ENCODE measurements at places on chromosomes 5 and 9.

GRCh38 chr9:127654619-127655018 lies 42.5 kb downstream of the STXBP1 start:
- no peak for DNase-seq

DNA sequence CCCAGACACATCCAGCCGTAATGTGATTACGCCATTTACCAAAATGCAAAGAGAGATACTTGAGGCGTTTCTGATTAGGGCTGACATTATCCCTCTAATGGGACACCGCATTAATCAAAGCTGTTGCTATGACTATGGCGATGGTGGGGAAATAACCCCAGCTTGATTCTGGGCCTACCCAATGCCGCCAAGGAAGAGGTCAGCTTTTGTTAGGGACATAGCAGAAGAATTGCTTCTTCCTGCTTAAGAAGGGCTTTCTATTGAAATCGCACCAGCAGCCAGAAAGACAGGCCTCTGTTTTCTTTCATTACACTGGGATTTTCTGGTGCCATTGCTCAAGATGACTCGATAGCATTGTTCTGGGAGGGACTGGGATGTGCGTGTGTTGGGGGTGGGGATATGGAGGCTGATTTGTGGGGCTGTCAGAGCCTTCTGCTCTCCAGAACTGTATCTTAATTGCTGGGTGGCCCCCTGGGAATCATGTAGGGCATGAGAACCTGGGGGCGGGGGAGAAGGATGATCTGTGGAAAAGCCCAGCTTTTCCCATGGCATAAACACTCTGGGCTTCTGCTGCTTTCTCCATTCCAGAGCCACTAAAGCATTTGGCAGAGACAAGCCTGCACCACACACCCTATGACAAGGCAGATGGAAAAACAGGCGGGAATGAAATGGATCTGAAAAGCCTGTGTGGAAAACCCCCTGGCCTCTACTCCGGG lies 106.5 kb upstream of the RAD23B start:
- DNase-seq: no peak

- no peak for DNase-seq
Observed at GRCh38 chr5:116454417-116454927, 120.2 kb downstream of the SEMA6A start.

DNA sequence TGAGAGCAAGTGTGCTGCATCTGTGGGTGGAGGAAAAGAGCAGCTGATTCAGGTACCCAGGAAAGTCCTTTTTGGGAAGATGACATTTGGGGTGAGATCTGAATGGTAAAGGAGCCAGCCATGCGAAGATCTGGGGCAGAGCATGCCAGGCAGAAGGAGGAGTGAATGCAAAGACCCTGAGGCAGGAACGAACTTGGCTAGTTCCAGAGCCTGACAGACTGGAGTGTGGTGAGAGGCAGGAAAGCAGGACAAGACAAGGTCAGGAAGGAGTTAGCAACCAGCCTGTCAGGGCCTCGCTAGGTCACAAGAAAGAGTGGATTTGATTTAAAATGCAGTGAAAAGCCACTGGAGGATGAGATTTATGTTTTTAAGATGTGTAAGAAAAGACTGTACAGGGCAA lies 28.2 kb downstream of the RGS7BP start:
- no peak for DNase-seq

DNA sequence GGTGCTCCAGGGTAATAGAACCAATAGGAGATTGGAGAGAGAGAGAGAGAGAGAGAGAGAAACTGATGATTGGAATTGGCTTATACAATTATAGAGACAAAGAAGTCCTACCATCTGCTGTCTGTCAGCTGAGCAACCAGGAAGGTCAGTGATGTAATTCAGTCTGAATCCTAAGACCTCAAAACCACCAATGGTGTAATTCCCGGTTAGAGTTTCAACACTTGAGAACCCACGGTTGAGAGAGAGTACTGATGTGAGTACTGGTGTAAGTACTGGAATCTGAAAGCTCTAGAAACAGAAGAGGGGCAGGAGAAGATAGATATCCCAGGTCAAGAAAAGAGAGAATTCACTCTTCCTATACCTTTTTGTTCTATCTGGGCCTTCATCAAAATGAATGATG lies 775.8 kb downstream of the EFNA5 start:
- DNase-seq: no peak
